ENCODE measurements at places on chromosomes 7 and 10.

GRCh38 chr10:111600772-111601171 lies 523.9 kb downstream of the ADRA2A start:
- no peak for DNase-seq

- DNase-seq, result no peak
These were observed 150.2 kb upstream of the AUTS2 start for GRCh38 chr7:69448071-69448470.

- no peak for DNase-seq
These were observed 548.5 kb upstream of the FOXK1 start for GRCh38 chr7:4133491-4134044.

GRCh38 chr10:100612601-100613595 lies 77.2 kb downstream of the HIF1AN start:
- DNase-seq, result no peak

DNA sequence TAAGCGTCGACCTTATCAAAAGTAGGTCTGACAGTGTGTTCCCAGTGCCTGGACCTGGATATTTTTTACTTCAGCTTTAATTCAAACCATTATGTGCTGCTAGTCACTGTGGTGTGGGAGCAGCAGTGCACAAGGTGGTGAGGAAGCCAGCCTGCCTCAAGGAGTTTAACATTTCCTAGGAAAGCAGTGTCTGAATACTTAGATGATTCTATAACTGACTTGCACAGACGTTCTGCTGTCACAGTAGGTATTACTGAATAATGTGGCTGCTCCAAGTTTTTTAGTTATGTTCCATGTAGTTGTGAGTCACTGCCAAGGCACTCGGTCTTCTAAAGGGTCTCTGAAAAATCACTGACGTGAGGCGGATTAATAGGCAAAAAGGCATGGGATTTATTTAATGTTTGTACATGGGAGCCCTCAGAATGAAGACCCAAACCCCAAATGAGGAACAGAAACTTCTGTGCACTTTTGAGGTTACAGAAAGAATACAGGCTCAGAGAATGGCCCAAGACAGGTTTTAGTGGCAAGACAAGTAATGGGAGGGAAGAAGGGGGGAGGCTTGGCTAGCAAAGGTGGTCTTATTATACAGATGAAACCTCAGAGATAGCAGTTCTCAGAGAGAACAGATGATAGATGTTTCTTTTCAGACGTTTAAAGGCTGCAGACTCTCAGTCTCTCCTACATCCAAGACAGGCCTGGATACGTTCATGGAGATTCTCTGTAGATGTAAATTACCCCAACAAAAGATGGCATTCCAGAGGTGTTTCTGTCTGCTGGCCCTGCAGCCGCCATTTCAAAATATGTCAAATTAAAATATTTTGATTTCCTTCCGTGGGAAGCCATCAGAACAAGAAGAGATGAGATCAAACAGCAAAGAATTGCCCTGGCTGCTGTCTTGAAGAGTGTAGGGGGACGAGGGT lies 209.3 kb downstream of the SDK1 start:
- DNase-seq, result no peak

Data from stimulated activated CD4-positive, alpha-beta T cell treated with anti-CD3 and anti-CD28 coated beads, TNF-alpha, amount 100 ng/mL, for 4 hours (primary cell).